ENCODE measurements at places on chromosomes 2 and 18.

- no peak for DNase-seq
These were observed 46.0 kb upstream of the PAX8 start for GRCh38 chr2:113324684-113325160.

DNA sequence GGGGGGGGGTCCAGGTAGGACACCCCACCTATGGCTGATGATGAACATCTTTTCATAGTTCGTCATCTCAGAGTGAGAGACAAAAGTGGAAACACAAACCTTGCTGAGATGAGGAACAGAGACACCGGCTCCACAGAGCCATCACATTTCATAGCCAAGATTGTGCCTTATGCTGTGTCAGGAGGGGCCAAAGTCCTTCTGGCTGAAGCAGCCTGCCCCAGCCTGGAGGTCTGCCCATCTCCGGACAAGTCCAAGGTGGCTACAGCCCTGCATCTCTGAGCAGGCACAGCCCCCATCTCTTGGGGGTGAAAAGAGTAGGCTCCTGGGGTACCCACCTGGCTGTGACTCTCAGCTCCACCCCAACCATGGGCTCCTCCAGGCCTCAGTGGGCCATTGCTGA, 70.3 kb downstream of the ZBTB7C start:
- no peak for DNase-seq

- no peak for DNase-seq
These were observed 136.5 kb upstream of the TWIST2 start for GRCh38 chr2:238711346-238711745.

- peak; percentile 43 for DNase-seq
These were observed 96.9 kb upstream of the MSTN start for GRCh38 chr2:190159453-190159852.

DNA sequence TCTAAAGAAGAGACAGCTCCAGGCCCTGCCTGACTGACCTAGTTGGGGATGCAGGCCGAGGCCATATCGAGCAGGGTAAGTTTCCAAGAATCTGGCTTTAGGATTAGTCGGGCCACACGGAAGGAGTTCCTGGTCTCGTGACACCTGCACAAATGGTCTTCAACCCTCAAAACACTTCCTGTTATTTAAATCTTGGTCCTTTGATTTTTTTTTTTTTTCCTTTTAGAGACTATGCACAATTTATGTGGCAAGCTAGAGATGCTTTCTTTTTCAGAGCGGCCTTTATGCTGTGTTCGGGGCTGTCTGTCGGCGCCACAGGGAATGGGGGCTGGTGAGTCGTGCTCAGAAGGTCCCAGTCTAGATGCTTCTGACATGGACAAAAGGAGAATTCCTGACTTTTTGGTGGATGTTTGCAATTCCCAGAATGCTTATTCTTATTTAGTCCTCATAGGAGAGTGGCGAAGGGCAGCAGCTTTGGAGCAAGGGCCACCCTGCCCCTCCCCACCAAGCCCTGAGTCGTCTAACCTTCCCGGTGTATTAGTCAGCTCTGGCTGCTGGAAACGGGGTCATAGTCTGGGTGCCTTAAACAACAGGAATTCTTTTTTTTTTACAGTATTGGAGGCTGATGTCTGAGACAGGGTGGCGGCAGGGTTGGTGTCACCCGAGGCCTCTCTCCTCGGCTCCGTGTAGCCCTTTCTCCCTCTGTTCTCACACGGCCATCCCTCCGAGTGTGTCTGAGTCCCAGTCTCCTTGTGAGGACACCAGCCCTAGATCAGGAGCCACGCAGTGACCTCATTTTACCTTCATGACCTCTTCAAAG, 27.4 kb downstream of the HPCAL1 start:
- no peak for DNase-seq
